Stimulated activated CD8-positive, alpha-beta memory T cell treated with anti-CD3 and anti-CD28 coated beads, Interleukin-15, amount 100 ng/mL, for 1 hour (primary cell): ENCODE measurements at places on chromosomes 5 and 9.

GRCh38 chr5:73892806-73893205, 266.8 kb downstream of the ARHGEF28 start:
- no peak for DNase-seq

GRCh38 chr9:96564217-96564616, 55.4 kb downstream of the CDC14B start:
- no peak for DNase-seq

GRCh38 chr9:76296561-76297310, 97.5 kb downstream of the RFK start:
- DNase-seq, result no peak

DNA sequence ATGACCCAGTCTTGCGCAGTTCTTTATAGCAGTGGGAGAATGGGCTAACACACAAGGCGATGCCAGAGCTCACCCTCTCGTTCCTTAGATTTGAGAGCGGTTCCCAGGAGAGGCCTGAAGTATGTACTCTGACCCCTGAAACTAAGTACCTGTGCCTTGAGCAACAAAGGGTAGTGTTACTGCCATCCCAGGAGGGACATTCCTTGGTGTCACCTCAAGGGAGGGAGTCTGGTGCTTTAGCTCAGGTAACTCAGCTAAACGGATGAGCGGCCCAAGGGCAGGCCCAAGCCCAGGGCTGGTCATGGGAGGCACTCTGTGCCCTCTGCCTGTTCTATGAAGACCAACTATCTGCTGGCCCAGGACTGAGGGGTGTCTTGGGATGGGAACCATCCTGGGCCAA, 20.2 kb downstream of the KYAT1 start:
- no peak for DNase-seq

DNA sequence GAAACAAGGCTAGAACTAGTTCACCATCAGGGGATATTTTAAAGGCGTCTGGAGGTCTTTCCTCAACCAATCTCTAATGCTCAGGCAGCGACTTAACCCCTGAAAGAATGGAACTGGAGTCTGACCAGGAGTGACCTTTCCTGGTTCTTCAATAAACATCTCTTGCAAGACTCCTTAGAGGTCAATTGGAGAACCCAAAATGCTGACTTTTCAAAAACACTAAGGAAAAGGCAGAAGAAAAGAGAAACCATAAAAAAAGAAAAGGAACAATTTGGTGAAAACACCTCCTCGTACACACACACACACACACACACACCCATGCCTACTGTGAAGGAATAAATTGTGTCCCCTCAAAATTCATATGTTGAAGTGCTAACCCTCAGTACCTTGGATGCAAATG, 12.3 kb downstream of the TIMD4 start:
- no peak for DNase-seq

- DNase-seq, result no peak
Observed at GRCh38 chr5:59021286-59021673, 438.4 kb downstream of the RAB3C start.

GRCh38 chr5:133523013-133523658, 89.2 kb downstream of the FSTL4 start:
- no peak for DNase-seq

GRCh38 chr9:84748112-84748511, 78.6 kb downstream of the NTRK2 start:
- no peak for DNase-seq

GRCh38 chr5:133391354-133392136, 220.8 kb downstream of the FSTL4 start:
- no peak for DNase-seq

DNA sequence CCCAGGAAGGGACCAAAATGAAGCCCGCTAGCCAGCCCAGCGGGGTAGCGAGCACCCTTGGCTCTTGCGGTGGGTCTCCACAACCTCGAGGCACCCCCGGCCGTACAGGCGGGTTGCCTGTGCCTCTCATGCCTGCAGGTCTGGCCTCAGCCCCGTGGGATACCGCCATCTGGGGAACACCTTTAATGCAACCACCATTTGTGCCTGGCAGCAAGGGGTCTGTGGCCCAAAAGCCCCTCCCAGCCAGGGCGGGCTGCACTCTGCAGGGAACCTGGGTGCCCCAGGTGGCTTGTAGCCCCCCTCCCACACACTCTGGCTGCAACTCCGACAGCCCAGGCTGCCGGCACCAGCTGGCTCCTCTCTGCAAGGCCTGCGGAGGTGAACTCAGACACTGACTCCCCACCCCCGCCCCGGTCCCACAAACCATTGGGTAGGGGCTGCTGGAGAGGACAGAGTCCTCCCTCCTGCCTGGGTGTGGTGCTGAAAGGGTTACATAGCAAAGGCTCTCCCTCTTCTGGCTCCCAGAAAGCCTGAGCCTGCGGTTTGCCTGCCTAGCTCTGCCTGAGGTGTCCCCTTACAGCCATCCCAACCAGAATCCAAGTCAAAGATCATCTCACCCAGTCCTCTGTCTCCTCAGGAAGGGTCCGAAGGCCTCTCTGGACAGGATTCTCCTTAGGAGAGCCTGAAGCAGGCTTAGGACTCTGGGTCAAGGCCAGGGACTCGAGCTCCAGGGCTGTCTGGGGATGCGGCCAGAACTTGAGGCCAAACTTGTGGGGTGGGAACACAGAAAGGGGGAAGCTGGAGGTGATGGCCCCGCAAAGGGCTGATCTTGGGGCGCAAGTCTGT, 109.4 kb downstream of the PSD2 start:
- no peak for DNase-seq

DNA sequence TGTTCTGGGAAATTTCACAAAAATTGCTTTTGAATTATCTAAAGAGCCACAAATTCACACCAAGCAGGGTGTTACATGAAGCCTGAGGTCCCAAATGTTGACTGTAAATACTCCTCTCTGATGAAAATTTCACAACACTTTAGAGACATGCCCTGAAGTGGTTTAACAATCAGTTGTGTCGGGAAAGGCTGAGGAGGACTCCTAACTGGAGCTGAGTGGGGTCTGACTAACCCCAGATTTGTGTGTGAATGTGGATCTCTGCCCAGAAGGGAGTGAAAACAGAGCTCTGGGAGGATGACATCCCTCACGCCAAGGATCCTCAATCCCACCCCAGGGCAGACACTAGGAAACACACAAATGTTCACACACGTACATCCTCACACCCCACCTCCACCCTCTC, 31.1 kb upstream of the GRXCR2 start:
- no peak for DNase-seq

- no peak for DNase-seq
Observed at GRCh38 chr9:132795511-132796303, 82.4 kb downstream of the AK8 start.

DNA sequence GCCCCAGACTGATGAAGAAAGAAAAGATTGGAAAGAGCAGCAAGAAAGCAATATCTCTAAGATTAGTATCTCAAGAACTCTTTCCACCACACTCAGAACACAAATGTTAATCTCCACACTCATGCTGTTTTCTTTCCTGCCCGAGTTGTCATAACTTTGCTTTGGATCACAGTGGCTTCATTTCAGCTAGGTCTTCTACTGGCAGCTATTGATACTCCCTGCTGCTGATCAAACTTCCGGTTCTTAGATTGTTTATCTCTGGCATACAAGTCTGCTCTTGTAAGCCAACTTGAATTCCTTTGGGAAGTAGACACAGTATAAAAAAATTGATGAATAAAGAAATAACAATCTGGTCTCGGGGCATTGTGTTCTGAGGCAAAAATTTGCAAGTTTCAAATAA, 77.7 kb upstream of the SPEF2 start:
- DNase-seq, result no peak

DNA sequence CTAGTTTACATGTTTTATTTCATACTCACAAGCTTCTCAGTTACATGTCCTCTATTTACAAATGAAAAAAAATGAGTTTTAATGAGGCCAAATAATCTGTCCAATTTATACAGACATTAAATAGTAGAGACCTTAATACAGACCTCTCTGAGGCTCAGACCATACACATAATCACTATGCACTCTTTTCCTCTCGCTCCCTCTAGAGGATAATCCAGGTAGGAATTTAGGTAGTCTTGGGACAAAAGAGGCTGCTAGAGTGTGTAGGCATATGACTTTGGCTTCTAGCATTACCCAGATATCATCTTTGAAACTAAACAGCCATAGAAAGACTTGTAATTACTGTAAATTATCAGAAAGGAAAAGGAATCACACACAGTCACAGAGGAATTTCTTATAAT, 444.7 kb downstream of the HINT1 start:
- DNase-seq, result no peak

DNA sequence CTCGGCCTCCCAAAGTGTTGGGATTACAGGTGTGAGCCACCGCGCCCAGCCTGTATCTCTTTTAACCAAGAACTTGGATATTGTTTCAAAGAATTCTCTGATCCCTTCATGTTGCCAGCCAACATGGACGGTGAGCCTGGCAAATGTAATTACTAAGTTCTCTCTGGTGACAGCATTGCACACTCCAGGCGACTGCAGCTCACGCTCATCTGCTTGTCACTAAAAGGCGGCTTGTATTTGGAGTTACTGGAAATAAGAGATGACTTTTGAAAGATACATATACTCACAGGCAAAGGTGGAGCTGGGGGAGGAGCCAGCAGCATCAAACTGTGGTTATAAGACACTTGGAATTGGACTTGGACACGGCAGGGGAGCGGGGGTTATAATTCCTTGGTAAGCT, 172.3 kb downstream of the SLIT3 start:
- DNase-seq, result no peak

GRCh38 chr5:172445866-172446265, 8.5 kb downstream of the SH3PXD2B start:
- DNase-seq, result no peak

- no peak for DNase-seq
Observed at GRCh38 chr9:38706493-38706892, 13.4 kb downstream of the FAM240B start.

GRCh38 chr9:21504894-21505293, 22.8 kb upstream of the IFNE start:
- no peak for DNase-seq

- no peak for DNase-seq
Observed at GRCh38 chr9:18707489-18708205, 233.7 kb downstream of the ADAMTSL1 start.

DNA sequence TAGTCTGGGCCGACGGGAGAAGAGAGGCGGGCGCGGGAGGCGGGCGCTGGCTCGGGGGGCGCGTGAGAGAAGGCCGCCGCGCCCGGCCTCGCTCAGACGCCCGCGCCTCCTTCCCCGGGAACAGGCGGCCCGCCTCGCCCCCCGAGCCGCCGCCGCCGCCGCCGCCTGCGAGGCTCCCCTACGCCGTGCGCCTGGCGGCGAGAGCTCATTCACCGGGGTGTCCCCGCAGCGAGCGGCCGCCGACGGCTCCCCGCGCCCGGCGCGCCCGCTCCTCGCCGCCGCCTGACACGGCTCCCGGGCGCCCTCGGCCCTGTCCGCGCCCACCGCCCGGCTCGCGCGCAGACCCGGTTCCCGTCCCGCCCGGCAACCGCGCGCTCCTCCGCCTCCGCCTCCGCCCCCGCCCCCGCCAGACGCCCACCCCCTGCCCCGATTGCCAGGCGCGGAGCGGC, at the start of gene GNAQ:
GNAQ (minus strand) TSS at position 368 of the 449 bp plus-strand sequence. CDS start 576 bp downstream, outside the sequence.
- DNase-seq, result no peak

GRCh38 chr5:157063776-157064430, 5.0 kb upstream of the HAVCR1 start:
- DNase-seq, result no peak

GRCh38 chr5:106174903-106175302, 1495.8 kb downstream of the EFNA5 start:
- DNase-seq, result no peak

DNA sequence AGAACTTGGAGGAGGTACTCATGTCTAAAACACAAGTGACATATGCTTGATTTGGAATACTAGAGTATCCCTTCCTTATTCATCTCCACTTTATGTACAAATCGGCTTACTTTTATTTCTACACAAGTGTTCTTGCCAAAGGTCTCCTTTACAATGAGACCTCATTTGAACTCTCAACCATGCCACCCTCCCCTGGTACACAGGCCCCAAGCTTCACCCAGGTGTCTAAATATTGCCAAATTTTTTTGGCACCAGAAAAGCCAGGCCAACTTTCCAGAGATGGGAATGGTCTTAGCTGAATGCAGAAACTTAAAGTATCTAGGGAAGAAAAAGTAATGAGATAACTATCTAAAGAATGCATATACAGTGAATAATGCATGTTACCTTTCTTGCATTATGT, 18.9 kb downstream of the LYSMD3 start:
- no peak for DNase-seq

DNA sequence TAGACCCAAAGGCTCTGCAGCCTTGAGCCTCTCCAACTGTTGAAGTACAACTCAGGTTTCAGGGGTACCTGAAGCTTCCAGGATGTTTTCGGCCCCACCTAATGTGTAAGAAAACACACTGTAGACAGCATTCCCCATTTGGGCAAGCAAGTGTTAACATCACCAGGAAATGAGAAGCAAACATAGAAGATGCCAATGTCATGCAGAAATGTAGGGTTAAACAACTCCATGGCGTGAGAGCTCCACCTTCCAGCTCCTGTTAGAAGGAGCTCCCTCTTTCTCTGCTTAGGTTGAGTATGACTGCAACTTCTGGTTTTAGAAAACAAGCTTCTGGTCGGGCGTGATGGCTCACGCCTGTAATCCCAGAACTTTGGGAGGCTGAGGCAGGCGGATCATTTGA, 31.0 kb upstream of the DENND1A start:
- no peak for DNase-seq

DNA sequence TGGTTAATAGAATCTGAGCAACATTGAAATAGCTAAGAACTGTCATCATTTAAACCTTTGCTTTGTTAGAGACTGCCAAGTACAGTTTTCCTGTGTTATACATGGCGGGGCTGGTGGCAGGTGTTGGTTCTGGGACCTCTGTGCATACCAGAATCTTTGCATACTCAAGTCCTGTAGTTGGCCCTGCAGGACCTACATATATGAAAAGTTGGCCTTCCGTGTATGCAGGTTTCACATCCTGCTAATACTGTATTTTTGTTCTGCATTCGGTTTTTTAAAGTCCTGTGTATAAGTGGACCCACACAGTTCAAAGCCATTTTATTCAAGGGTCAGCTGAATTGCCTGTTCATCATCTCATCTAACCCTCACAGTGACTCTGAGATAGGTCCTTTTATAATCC, 36.4 kb downstream of the LARP1 start:
- no peak for DNase-seq

- DNase-seq, result no peak
Observed at GRCh38 chr9:108043585-108043984, 554.0 kb upstream of the KLF4 start.

DNA sequence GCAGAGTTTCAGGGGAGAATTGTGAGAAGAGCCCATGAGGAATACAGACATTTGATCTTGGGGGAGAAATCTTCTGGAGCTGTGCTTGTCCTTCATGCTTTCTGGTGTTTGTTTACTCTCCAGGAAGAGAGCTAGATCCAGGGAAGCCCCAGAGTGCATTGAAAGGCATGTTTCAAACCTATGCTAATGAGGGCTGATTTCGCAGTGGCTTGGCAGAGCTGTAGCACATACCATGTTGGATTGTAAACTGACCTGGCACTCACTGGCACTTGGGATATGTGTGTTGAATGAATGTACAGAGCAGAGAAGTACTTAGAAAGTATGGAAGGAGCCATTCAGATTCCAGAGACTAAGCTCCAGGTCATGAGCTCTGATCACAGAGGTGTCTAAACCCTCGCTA, 30.9 kb downstream of the TNFSF8 start:
- no peak for DNase-seq
